M059J (cell line): ENCODE measurements at places on chromosomes 4 and X.

GRCh38 chr4:6705646-6706045 is 4.0 kb downstream of the MRFAP1L1 start:
- DNase-seq: no peak

GRCh38 chr4:145623831-145624230 is 4.6 kb downstream of the MMAA start:
- DNase-seq: peak; percentile 49

DNA sequence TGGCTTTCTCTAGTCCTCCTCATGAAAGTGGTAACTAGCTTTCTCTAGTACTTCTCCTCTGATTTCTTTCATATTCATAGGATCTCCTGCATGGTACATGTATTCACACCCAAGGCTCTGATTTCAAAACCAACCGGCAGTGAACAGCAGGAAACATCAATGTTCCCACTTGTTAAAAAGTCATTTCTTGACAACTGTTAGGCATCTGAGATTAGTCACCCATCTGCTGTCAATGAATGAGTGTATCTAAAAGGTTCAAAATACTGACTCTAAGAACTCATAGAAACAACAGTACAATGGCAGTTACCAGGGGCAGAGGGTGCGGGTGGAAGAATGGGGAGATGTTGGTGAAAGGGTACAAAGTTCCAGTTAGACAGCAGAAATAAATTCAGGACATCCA is 31.5 kb upstream of the PUDP start:
- no peak for DNase-seq

GRCh38 chr4:79964020-79964399 is 109.0 kb downstream of the ANTXR2 start:
- DNase-seq: no peak

- DNase-seq: no peak
Measured at GRCh38 chr4:20159516-20159915, 92.2 kb upstream of the SLIT2 start.

- no peak for DNase-seq
Measured at GRCh38 chrX:134161162-134161561, 75.8 kb upstream of the CCDC160 start.

DNA sequence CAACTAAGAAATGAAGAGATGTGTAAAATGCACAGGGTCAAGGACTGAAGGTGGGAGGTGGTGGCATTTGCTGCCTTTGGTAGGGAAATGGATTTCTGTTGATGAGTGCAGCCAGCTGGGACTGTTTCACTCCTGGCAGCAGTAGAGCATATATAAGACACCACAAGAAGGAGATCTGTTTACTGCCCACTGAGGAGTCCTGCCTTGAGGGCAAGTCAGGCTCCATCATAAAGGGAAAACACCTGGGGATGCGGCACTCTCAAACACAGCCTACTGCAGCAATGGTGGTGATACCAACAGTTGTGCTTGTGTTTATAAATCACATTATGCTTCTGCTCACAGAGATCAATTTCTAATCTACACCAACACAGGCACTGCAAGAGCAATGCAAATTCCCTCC is 222.1 kb downstream of the TACR3 start:
- DNase-seq: no peak

- DNase-seq: peak; percentile 6
Measured at GRCh38 chr4:81113024-81113423, 82.5 kb downstream of the BMP3 start.

GRCh38 chr4:31088600-31089230 is 368.5 kb downstream of the PCDH7 start:
- DNase-seq: peak; percentile 26

GRCh38 chr4:100708776-100709175 is 191.0 kb upstream of the EMCN start:
- DNase-seq: no peak

DNA sequence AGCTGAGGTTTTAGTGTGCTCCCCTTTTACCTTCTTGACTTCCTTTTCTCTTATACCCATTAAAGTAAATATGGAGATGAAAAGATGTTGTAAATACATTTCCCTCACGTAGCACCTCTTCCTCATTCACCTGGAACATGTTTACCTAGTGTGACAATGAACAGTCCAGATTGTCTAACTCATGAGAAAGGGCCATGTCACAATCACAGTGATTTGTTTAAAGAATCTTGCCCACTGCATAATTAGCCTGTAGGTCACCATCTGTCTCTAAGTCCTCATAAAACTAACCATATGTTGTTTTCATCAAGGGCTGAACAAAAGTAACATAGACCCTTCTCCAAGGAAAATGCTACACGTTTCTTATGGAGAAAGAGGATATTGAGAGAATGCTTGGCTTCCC is 85.7 kb downstream of the TSPAN5 start:
- peak; percentile 26 for DNase-seq

GRCh38 chrX:42751573-42751972 is 26.4 kb downstream of the PPP1R2C start:
- DNase-seq: peak; percentile 20

GRCh38 chrX:45850775-45851433 is 650.2 kb upstream of the DIPK2B start:
- peak; percentile 60 for DNase-seq

GRCh38 chrX:12223650-12224049 is 85.4 kb downstream of the FRMPD4 start:
- DNase-seq: peak; percentile 88

GRCh38 chr4:4333265-4333706 is 43.2 kb downstream of the ZBTB49 start:
- DNase-seq: peak; percentile 93

- DNase-seq: no peak
Measured at GRCh38 chr4:7974425-7974824, 34.8 kb upstream of the AFAP1 start.

- peak; percentile 2 for DNase-seq
Measured at GRCh38 chrX:30822068-30822681, 66.9 kb downstream of the TAB3 start.

GRCh38 chr4:48543796-48544195 is 53.7 kb downstream of the ZAR1 start:
- no peak for DNase-seq

DNA sequence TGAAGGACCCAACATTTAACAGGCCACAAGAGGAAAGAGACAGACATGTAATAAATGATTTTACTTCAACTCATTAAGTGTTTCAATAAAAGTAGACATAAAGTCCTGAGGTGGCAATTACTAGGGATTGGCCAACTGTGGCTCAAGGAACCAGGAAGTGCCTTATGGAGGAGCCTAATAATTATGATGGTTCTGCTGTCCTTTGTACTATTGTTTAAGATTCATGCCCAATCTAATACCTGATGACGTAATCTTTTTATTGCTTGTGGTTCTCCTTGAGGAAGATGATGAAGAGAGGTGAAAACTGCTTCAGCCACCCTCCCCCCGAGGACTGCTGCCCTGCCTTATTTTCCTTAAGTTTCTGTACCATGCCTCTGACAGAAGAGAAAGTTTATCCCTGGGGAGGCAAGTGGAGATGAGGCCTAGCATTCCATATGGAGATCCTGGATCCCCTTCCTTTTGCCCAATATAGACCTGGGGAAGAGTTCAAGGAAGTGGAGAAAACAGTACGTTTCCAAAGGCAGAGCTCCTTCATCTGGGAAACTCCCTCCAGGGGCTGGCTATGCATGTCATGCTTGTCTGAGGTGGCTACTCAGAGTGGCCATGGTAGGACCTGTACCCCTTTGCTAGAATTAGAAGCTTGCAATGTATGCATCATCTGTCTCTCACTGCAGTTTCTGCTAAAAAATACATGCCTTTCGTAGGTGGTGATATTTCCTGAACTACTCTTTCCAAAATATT is 56.8 kb upstream of the FAT1 start:
- DNase-seq: no peak

DNA sequence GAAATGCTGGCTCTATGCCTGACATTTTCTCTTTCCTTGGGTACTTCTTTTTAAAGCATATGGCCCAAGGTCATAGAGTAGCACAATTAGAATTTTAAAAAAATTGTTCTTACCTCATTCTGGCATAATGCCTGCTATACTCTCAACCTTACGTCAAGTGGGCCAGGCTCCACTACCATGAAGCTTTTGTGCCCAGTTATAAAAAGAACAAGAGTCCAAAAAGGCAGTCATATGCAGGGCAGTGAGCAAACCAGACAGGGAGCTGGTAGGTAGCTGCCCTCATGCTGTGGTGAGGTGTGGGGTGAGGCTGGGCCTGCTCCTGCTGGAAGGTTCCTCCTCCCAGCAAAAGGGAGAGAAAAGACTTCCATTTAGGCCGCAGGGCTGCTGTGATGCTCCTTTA is 64.4 kb upstream of the UCP1 start:
- DNase-seq: no peak

- no peak for DNase-seq
Measured at GRCh38 chr4:147805946-147806345, 74.1 kb downstream of the ARHGAP10 start.

DNA sequence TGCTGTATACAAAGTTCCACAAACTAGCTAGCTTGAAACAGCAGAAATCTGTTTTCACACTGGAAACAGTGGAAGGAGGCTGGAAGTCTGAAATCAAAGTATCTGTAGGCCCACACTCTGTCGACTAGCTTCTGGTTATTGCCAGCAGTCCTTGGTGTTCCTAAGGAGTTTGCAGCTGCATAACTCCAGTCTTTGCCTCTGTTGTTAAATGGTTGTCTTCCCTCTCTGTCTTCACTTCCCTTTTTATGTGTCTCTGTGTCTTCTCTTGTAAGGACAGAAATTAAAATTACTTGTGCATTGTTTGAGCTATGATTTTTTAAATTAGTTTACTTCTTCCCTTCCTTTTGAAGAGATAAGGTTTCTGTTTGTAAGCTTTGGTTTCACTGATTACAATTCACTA is 8.2 kb downstream of the MTHFD2L start:
- no peak for DNase-seq
